SK-N-SH (cell line): ENCODE measurements at places on chromosomes 6 and 20. TPM values are rescaled to one million over a fixed set of nuclear protein-coding genes. Genes with fewer than 3 reads are reported as not detected.

GRCh38 chr6:12903246-12903645, 186.7 kb downstream of the PHACTR1 start:
- no peak for DNase-seq

Gene PTCRA
- not detected in 2 replicates for polyA plus RNA-seq

DNA sequence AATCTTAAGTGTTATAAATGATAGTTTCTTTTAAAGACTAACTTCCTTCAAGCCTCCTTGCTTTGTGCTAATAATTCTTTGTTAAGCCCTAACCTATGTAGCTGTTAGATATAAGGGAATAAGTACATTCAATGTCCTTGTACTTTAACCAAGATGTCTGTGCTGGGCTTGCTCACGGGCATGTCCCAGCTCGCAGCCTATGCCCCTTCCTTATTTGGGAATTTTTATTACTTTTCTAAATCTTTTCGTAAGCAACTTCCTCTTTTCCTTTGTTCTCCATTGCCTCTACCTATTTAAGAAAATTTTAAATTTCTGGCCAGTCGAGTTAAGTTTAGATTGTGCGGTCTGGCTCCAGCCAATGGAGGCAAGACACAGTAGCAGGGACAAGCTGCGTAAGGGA, 26.0 kb upstream of the CDK19 start:
- DNase-seq, result no peak

- no peak for DNase-seq
Measured at GRCh38 chr6:8736156-8736895, 301.0 kb upstream of the SLC35B3 start.

Gene RSPH4A
- 0.30 and 0.37 TPM in 2 replicates for polyA plus RNA-seq

- no peak for DNase-seq
Measured at GRCh38 chr20:2879146-2879545, 5.9 kb downstream of the PTPRA start.

DNA sequence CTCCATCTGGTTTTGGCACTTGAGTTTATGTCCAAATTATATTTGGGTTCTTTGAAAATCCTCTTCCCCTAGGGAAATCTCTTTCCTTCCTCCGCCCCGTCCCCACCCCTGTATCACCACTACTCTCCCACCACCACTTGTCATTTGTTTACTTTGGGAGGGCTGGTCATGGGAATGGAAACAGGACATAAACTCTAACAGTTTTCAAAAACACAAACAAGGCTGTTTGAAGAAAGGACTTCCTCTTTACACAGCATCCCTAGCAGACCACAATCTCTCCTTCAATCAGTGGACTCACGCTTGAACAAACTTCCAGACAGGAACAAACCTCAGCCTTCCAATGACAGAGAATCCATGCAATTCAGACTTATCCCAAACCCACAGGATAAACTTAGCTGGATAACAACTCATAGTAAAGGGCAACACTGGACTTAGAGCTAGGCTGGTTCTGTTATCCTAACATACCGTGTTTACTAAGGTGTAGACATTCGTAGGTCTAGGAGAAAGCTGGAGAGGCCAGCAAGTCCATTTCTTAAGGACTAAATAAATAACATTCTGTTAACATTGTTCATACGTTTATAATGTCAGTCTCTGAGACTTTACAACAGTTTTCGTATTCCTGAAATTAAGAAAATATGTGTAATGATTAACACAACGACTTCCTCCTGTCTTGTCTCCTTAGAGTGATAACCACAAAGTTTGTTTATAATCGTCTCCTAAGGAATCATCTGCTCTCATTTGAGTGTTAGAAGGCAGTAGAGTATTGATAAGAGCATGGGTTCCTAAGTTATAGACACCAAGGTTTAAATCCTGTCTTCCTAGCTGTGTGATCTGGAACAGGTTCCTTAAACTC, 44.1 kb upstream of the CTAGE9 start:
- DNase-seq, result no peak

DNA sequence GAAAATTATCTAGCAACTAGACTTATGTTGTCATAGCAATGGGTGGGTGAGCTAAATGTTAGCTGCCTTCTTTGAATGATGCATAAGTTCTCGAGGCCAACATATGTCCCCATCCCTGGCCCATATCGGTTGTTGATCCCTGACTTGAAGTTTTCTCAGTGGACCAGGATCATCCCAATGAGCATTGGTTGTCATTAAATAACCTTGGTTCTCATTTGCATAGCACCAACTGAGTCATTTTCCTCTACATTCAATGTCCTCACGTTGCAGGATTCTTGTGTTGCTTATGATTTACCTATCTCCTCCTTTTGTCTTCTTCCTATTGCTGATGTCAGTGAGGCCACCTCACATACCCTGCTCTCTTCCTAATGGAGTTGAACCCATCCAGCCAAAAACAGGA, 12.1 kb upstream of the AHCY start:
- no peak for DNase-seq

DNA sequence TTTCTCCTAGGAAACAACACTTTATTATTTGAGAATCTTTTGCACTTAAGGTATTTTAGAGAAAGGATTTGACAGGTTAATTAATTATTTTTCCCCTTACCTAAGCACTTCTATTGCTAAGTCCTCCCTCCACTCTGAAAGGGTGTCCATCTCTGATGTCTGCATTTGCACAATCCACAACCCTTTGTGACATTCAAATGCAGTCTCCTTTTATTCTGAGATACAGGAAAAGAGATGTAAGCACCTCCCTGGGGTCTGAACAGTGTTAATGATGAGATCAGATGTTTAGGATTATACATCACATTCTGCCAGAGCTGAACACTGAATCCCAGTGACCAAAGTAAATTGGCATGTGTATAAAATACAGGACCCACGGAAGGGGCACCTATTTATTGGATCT, 864.2 kb upstream of the FLRT3 start:
- DNase-seq, result no peak

Gene PRKN
- 0.76 and 0.83 TPM in 2 replicates for polyA plus RNA-seq

Gene AVP
- polyA plus RNA-seq, result not detected in 2 replicates

DNA sequence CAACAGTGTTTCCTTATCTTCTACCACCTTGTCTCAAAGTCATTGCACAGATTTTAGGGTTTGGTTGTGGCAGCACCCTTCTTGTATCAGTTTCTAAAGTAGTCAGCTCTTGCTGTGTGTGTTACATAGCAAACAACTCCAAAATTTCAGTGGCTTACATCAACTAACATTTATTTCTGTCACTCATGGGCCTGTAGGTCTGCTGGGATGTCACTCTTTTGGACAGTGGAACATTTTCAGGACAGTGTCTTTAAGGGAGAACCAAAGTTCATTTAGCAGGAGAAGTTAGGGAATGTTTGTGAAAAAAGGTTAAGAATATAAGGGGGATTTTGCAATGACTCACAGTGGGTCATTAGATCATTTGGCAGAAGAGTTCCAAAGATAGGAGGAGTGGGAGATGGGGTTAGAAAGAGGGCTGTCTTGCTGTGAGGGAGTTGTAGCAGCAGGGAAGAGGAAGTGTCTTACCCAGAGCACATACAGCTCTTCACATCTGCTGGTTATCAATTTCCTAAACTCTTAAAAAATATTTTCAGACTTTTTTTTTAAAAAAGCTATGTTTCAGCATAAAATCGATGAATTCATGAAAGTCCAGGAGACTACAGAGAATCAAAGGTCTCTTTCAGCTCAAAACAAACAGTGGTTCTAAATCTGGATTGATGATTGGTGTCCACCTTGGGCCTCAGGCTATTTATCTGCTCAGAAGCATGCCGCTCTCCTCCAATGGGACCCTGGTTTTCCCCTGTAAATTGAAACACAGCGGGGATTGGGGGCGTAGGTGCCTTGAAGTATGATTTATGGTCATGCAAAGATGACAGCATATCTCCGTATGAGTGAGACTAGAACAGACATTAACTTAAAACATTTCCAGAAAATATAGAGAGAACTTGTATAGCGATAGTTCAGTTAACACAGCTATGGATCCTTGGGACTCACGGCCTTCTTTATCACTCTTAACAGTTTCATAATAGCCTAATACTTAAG, 117.3 kb downstream of the B3GAT2 start:
- DNase-seq, result no peak

DNA sequence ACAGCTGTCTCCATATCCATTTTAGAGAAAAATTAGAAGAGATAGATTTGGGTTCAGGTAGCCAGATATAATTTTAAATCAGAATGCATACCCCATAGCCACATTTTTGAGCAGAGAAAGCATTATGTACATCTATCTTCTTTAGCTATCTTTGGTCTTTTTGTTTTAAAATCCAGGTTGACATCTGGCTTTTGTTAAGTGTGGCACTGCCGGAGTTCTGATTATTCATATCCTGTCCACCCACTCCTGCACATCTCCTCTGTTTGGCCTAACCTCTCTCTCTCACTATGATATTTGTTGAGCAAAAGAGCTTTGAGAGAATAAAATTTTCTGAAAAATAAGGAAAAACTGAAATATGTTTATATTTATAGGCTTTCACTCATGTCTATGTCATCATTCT, 189.7 kb downstream of the PACRG start:
- DNase-seq, result peak; percentile 47

DNA sequence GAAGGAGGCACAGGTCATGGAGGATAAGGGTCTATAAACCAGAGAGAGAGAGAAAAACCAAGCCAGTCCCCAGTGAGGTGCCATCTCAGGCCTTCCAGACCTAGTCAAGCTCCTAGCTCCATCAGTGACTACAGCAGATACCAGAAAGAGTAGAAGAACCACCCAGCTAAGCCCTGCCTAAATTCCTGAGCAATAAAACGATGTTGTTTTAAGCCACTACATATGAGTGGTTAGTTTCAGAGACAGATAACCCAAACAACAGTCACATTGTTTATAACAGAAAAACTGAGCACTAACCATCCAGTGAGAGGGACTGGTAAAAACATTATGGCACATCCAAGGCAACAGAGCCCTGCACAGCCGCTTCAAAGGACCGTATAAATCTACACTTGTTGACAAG, 59.2 kb downstream of the BMP7 start:
- no peak for DNase-seq

DNA sequence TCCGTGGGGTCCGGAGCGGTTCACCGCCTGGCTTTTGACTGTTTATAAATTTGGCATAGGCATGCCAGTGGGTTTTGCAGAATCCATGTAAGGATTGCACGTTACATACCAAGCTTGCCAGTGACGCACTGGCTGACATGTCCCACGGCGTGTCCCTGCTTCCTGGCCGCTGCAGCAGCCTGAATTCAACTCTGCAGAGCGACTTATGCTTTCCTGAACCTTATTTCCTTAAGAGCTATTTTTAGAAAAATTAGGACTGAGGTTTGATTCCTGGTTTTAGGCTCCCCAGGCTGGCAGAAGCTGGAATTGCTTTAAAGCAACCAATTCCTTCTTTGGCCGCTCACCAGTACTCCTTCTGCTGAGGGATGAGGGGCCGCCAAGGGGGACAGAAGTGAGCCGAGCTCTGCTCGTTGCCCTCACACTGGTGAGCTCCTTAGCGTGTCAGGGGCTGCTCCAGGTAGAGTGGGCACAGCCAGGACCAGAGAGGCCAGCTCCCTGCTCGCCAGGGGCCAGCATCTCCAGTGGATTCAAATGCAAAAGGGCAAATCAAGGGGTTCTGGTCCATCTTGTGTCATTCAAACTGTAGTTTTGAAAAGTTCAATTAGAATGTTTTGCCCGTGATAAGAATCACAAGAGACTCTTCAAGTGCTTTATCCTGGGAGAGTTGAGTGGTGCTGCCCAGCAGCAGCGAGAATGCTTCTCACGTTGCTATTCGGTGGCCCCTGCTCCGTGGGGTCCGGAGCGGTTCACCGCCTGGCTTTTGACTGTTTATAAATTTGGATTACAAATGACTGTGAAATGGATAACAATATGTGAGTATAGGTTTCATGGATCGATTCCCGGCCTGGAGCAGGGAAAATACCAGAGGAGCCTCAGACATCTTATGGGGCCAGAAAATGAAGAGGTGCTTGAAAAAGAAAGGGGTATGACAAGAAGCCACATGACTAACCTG, 17.5 kb upstream of the IRF4 start:
- no peak for DNase-seq

- no peak for DNase-seq
Measured at GRCh38 chr6:153150371-153150751, 19.3 kb upstream of the RGS17 start.

DNA sequence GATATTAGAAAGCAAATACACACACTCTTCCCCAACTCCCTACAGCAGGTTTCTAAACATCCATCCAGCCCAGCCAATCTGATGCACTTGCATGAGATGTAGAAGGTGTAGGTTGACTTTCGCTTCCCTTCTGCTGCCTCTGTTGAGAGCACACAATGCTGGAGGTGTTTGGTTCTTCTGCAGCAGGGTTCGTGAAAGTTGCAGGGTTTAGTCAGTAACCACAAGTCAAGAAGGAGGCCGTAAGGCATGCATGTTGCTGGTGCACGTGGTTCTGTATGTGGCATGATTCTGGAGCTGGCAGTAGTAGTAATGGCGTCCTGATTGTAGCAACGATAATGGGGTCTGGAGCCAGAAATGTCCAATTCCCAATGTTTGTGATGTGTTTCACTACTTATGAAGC, 53.0 kb downstream of the DEK start:
- DNase-seq, result no peak

DNA sequence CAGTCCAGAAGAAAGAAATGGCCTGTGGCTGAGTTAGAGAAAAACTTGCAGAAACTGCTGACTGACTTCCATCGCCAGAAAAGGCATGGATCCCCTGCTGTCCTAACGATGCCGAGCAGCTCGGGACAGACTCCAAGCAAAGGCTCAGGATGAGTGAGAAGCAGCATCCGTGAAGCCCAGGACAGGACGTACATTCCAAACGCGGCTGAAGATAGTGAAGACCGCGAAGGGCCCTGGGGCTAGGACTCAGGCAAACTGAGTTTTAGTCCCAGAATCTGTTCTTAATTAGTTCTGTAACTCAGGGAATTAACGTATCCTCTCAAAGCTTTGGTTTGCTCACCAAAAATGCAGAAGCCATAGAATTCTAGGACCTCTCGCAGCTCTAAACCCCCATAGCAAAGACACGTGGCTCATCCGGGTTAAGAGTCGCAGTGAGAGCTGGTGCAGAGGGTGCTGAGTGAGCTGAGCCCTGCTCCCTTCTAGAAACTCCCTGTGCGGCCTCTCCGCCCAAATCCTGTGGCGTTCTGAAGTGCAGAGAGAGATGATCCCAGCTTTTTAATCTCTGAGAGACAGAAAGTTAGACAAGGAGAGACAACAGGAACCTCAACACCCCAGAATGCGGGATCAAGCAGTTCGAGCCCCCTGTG, 132.9 kb upstream of the THBS2 start:
- DNase-seq, result peak; percentile 24

DNA sequence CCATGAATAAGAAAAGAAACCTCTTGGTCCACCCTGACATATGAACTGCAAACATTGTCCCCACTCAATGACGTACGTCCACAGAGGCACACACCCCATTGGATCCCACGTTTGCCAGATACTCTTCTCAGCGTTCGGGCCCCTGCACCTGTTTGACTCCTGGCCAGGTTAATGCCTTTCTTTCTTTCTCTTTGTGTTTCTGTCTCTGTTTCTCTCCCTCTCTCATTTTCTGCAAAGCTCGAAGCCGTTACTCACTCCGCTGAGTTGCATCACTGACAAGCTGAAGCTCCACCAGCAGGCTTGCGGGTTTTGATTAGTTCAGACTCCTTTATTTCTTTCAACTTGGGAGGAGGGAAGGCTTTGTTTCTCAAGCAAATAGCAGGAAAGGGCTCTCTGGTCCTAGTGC, 135.5 kb upstream of the SUPT3H start:
- DNase-seq, result no peak

Gene VWA7
- polyA plus RNA-seq, result 0.45 and 0.56 TPM in 2 replicates

- DNase-seq, result no peak
Measured at GRCh38 chr6:32239462-32239861, 15.6 kb upstream of the NOTCH4 start.

Gene ZKSCAN8
- 4.3 and 5.8 TPM in 2 replicates for polyA plus RNA-seq
